ENCODE measurements at places on chromosomes 7 and 10.

- DNase-seq = no peak
These were observed 54.1 kb downstream of the ZNF248 start for GRCh38 chr10:37803269-37803668.

DNA sequence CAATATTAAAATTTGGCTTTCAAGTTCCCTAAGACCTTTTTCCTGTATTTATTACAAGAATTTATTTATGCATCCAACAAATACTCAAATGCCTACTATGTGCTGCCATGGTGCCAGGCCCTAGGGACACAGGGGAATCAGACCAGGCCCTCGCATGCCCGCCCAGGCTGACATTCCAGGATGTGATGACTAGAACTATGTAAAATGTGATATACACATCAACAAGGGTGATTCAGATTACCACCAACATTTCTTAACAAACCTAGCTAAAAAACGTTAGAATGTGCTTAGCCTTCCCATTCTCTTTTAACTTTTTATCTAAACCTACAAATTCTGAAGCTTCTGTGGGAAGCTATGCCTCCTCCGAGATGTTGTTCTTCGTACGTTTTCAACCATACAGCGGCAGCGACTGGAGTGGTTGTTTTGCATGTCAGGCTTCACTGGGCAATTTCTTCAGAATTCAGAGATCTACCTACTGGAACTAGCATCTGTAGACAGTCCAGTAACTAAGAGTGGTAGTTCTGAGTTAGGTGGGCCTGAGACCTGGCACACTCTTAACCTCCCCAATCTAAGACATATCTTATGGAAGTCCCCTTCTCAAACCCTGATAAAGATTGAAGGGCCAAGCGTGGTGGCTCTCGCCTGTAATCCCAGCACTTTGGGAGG is 22.1 kb downstream of the GNA12 start:
- peak; percentile 94 for DNase-seq

DNA sequence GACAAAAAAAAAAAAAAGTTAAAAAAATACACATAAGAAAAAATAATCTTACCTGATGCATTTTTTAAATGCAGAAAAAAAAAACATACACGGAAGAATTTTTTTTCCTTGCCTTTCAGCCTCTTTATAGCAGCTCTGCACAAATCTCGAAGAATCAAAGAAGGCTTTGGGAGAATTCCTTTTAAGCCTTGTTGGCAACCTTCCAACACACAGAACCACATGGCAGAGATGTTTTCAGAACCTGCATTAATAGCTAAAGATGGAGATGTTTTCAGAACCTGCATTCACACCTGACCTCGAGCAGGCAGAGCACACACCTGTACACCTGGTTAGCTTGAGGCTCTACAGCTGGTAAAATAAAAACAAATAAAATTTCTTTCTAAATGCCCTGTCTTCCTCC is 65.6 kb downstream of the DOCK4 start:
- DNase-seq = peak; percentile 7

GRCh38 chr10:77700086-77700485 is 62.5 kb upstream of the KCNMA1 start:
- DNase-seq = no peak

- DNase-seq = no peak
These were observed 108.1 kb downstream of the ADAM22 start for GRCh38 chr7:88042157-88042556.

GRCh38 chr10:25261110-25261509 is 86.3 kb downstream of the GPR158 start:
- no peak for DNase-seq

GRCh38 chr7:48285373-48285772 is 114.1 kb downstream of the ABCA13 start:
- DNase-seq = peak; percentile 53

Data from M059J (cell line).